Mammary epithelial cell (primary cell): ENCODE measurements at places on chromosomes 1 and 21. TPM values are rescaled to one million over a fixed set of nuclear protein-coding genes. Genes with fewer than 3 reads are reported as not detected.

TLCD4 gene
- polyA plus RNA-seq = 0.18 TPM

CD1D gene
- 3.7 TPM for polyA plus RNA-seq

B3GALT2 gene
- 0.02 TPM for polyA plus RNA-seq

CCDC30 gene
- polyA plus RNA-seq = 0.08 TPM

OLIG1 gene
- polyA plus RNA-seq = not detected

OR2T33 gene
- polyA plus RNA-seq = not detected

LCE2B gene
- not detected for polyA plus RNA-seq

S100A7A gene
- not detected for polyA plus RNA-seq

DDR2 gene
- 3.2 TPM for polyA plus RNA-seq

FCER1G gene
- 0.17 TPM for polyA plus RNA-seq

CLCNKB gene
- 0.02 TPM for polyA plus RNA-seq

CFAP107 gene
- polyA plus RNA-seq = not detected

KIF2C gene
- polyA plus RNA-seq = 38.0 TPM

MYCL gene
- 2.3 TPM for polyA plus RNA-seq

KCNK1 gene
- polyA plus RNA-seq = 20.8 TPM

DFFA gene
- polyA plus RNA-seq = 60.8 TPM

LCE1C gene
- 25.6 TPM for polyA plus RNA-seq

CNIH3 gene
- 6.4 TPM for polyA plus RNA-seq

ADAMTS1 gene
- polyA plus RNA-seq = 72.7 TPM

OR2L13 gene
- polyA plus RNA-seq = not detected

KCNJ6 gene
- polyA plus RNA-seq = 0.01 TPM

GPR3 gene
- polyA plus RNA-seq = 3.1 TPM

COPA gene
- 120 TPM for polyA plus RNA-seq

CRTC2 gene
- 16.8 TPM for polyA plus RNA-seq

DRAXIN gene
- 0.07 TPM for polyA plus RNA-seq

TNFRSF25 gene
- 21.0 TPM for polyA plus RNA-seq

DAB1 gene
- not detected for polyA plus RNA-seq

MATN1 gene
- polyA plus RNA-seq = 0.05 TPM

LDLRAD1 gene
- not detected for polyA plus RNA-seq

XCL2 gene
- not detected for polyA plus RNA-seq

MPZ gene
- polyA plus RNA-seq = 1.3 TPM

HS2ST1 gene
- polyA plus RNA-seq = 6.9 TPM

FBLIM1 gene
- 141 TPM for polyA plus RNA-seq

ANXA9 gene
- polyA plus RNA-seq = 1.1 TPM

OR2W3 gene
- not detected for polyA plus RNA-seq

MAN1C1 gene
- 0.18 TPM for polyA plus RNA-seq

COA7 gene
- 21.6 TPM for polyA plus RNA-seq

ERG gene
- 0.26 TPM for polyA plus RNA-seq

CRYBG2 gene
- 4.5 TPM for polyA plus RNA-seq

BATF3 gene
- 0.17 TPM for polyA plus RNA-seq

HFM1 gene
- polyA plus RNA-seq = not detected

MAP3K6 gene
- 22.5 TPM for polyA plus RNA-seq

LCE1D gene
- not detected for polyA plus RNA-seq

GART gene
- 19.4 TPM for polyA plus RNA-seq

ENO1 gene
- 3,004 TPM for polyA plus RNA-seq

CNIH4 gene
- 91.3 TPM for polyA plus RNA-seq

FCRL5 gene
- not detected for polyA plus RNA-seq

BOLA1 gene
- polyA plus RNA-seq = 13.8 TPM

CHRNB2 gene
- polyA plus RNA-seq = 0.17 TPM

CNR2 gene
- polyA plus RNA-seq = not detected

RIPPLY3 gene
- polyA plus RNA-seq = 0.34 TPM

C1orf210 gene
- polyA plus RNA-seq = 7.6 TPM

SLAMF7 gene
- polyA plus RNA-seq = 3.0 TPM

TNFRSF8 gene
- polyA plus RNA-seq = 0.08 TPM

DOCK7 gene
- 25.9 TPM for polyA plus RNA-seq

RUNX1 gene
- polyA plus RNA-seq = 45.8 TPM

PPIAL4G gene
- polyA plus RNA-seq = not detected
